ENCODE measurements at places on chromosomes 11 and 22.
A peak's percentile ranks its signal among the peaks of the same experiment; 100 is the strongest.

DNA sequence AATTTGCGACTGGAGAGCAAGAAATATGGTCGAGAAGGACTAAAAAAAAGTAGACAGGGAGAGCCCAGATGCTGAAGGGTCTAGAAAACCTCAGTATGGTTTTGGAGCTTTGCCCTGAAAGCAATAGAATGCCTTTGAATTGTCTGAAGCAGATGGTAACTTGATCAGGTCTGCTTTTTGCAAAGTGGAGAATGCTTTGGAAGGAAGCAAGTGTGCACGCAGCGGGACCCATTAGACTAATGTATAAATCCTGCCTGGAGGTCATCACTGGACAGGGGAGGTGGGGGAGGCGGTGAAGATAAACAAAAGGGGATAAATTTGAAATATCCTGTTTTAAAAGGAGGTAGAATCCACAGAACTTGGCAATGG is 757 bp upstream of the HINFP start:
- no peak for DNase-seq

DNA sequence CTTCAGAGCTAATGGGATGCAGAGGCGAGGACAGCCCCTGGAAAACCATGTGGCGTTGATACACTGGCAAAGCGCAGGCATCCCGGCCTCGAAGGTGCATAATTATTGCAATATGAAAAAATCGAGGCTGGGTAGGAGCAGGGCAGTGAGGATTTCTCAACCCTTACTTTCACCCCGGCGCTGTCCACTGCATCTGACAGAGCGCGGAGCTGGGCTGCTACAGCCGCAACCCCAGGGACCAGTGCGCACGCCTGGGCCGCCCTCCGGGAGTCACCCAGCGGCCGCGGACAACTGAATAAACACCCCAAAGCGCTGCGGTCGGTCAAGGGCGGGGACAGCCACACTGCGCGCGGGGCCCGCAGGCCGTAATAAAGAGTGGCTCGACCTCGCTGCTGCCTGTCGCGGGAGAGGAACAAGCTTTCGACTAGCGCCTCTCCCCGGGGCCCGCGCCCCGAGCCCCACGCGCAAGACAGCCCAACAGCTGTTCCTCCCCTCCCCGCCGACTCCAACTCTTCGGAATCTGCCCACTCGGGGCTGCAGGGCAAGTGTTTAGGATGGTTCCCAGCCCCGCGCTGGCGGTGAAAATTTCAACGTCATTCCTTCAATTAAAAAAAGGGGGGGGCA is 3.6 kb upstream of the WT1 start:
- no peak for DNase-seq

- no peak for DNase-seq
Observed at GRCh38 chr11:64331569-64332371, 8.2 kb upstream of the CCDC88B start.

DNA sequence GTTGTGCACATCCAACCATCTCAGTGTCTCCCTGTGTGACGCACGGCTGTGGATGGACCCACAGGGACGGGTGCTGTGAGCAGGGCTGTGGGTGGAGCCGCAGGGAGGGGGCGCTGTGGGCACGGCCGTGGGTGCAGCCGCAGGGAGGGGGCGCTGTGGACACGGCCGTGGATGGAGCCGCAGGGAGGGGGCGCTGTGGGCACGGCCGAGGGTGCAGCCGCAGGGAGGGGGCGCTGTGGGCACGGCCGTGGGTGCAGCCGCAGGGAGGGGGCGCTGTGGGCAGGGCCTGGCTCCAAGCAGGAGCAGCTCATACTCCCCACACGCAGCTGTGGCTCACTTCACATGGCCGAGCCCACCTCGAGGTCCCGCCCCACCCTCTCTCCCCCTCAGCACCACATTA is 6.0 kb upstream of the MAPK11 start:
- peak; percentile 59 for DNase-seq

GRCh38 chr11:16799890-16800289 is 61.4 kb downstream of the C11orf58 start:
- no peak for DNase-seq

DNA sequence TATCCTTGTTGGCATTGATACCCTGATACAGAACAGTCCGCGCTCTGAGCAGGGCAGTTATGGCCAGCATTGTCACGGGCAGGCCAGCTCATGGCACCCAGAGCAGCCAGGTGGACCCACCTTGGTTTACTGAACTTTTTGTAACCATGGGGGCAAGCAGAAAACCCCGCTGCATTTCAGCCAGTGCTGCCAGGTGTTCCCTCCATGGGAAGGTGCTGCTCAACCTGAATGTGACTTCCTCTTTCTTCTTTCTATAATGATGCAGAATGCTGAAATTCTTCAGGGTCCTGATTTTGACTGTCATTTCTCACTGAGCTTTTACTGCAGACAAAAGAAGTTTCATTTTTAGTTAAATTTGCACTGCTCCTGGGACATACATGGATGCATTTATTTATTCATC is 35.6 kb upstream of the CABP7 start:
- no peak for DNase-seq

- no peak for DNase-seq
Observed at GRCh38 chr11:8796941-8797340, 114.0 kb upstream of the AKIP1 start.

All from cerebellar nuclear complex (tissue), 1 donor.